ENCODE measurements at places on chromosomes 13 and 19.

DNA sequence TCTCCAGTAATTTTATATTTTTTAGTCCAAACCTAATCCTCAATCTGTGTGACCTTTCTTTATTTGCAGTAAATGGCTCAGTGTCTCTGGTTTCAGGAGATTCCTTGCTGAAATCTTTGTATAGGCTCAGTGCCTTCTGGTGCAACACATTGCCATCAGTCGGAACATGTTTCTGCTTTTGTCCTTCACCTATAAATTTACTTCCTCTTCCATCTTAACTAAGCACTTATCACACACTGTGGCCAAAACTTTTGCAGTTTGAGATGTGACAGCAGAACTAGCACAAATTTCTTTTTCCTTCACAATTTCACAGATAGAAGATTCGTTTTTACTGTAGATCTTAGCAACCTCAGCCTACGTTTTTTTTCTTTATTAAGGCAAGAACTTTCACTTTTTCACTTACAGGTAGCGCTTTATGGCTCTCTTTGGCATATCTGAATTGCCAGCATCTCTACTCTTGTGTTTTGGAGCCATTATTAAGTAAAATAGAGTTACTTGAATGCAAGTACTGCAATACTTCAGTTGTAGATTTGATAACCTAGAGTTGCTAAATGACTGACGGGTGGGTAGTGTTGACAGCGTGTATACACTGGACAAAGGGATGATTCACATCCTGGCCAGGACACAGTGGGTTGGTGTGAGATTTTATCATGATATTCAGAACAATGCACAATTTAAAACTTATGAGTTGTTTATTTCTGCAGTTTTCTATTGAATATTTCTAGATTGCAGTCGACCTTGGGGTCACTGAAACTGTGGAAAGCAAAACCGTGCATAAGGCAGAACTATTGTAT lies 44.3 kb downstream of the NDFIP2 start:
- no peak for DNase-seq

DNA sequence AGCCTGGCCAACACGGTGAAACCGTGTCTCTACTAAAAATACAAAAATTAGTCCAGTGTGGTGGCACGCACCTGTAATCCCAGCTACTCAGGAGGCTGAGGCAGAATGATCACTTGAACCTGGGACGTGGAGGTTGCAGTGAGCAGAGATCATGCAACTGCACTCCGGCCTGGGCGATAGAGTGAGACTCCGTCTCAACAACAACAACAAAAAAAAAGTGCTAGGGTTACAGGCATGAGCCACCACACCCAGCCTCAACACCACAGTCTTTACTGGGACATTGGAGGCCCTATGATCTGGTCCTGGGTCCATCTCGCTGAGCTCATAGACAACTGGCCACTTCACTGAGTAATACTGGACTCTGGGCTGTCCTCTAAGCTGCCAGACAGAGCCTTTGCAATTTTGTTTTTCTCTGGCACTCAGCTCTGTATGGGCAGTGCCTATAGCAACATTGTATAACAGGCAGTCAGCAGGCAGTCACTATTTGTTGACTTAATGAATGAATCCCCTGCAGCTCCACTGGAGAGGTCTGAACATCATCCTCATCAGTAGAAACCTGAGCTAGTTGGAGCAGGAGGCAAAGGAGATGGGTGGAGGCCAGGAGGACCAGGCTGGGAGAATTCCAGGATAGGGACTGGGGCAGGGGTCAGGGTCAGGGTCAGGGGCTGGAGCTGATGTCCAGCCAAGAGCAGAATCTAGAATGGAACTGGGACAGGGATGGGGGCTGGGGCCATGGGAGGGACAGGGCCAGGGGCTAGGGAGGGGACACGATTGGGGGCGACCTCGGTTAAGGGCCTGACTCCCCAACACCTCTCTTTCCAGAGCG lies 8.1 kb downstream of the BLOC1S3 start:
- DNase-seq, result no peak

DNA sequence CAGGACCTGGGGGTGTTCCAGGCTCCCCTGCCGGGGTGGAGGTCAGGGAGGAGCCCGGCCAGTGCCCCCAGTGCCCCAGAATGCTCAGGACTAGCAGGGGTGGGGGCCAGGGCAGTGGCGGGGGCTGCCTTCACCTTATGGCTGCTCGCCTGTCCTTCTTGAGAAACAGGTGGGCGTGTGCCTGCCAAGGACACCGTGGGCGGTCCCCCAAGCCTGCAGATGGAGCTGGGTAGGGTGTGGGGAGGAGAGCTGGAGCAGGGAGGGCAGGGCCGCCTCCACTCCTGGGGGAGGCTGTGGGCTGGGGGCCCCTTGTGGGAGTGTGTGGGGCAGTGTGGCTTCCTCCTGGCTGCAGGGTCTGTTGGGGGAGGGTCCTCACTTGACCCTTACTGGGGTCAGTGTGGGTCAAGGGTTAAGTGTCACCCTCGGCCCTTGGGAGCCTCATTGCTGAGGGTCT lies 160.1 kb downstream of the KDM4B start:
- DNase-seq, result no peak

DNA sequence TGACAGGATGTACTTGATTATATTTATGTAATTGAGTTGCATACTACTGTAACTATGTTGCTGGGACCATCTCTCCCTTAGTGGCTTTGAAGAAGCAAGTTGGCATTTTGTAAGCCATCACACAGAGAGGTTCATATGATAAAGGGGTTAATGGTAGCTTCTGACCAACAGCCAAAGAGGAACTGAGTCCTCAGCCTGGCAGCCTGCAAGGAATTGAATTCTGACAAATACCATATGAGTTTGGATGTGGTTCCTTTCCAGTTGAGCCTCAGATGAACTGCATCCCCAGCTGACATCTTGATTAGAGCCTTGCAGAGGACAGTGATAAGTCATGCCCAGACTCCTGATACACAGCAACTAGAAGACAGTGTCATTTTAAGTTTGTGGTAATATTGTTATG lies 8.6 kb upstream of the MYCBP2 start:
- no peak for DNase-seq

- DNase-seq, result no peak
These were observed 186.2 kb downstream of the PCDH9 start for GRCh38 chr13:67043901-67044300.

DNA sequence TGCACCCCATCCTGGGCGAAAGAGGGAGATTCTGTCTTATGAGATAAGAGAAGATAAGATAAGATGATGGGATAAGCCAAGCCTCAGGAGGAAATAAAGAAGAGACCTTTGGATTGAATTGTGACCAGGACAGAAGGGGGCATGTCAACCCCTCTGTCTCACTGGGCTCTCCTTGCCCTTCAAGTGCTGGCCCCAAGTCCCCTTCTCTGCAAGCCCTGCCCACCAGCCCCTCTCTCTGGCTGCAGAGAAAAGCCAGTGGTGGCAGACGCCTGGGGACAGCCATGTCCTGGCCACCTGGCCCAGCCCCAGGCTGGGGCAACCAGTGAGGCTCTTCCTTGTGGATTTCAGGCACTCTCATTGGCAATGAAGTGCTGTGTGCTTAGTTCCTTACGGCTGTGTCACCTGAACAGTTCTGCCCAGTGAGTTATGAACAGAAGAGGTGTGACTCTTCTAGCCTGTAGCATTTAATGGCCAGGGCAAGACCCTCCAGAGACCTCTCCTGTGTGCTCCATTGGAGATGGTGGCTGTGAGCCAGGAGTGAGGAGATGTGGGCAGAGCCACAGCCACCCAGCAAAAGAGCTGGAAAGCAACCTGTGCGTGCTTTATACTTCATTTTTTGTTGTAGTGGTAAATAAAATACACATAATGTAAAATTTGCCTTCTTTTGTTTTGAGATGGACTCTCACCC lies 6.1 kb upstream of the BTBD2 start:
- no peak for DNase-seq

DNA sequence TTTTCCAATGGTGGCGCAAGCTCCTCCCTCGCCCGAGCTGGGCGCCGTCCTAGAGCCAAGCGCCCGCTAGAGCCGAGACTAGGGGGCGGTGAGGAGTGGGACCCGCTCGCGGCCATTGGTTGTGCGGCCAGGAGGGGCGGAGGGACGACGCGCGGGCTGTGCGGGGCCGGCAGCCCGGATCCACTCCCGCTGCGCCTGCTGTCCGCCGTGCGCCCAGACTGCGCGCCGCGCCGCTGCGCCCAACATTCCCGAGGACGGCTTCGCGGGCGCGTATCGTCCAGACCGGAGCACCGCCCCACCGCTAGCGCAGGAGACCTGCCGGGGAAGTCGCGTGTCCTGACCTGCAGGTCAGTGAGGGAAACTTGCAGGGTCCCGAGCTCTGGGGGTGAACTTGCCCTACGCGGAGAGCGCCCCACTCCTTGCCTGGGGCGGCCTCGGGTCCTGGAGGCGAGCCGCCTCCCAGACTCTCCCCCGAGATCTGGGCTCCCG lies at the start of gene SERTM1:
Gene SERTM1 (plus strand): TSS at position 183 of the 489 bp plus-strand sequence. CDS start 21,059 bp downstream, outside the sequence.
- DNase-seq, result no peak

DNA sequence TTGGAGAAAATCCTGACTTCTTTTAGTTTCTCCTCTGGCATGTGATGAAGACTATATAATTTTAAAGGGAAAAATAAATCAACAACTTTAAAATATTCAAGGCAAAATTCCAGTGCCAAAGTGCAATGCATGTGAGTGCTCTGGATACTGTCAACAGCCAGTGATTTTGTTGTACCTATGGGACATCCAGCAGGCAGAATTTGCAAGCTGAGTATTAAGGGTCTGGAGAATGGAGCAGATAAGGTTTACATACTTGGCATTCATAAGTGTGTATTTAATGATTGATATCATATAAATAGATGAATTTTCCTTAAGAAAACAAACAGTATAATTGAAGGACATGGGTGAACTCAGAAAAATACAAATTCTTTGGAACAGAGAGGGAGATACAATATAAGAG lies 703.4 kb downstream of the GPC5 start:
- DNase-seq, result no peak

DNA sequence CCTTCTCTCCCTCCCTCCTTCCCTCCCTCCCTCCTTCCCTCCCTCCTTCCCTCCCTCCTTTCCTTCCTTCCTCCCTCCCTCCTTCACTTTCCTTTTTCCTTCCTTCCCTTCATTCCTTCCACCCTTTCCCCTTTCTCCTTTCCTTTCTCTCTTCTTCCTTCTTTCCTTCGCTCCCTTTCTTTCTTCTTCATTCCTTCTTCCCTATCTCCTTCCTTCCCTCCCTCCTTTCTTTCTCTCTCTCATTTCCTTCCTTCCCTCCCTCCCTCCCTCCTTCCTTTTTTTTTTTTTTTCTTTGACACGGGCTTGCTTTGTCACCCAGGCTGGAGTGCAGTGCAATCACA lies 105.5 kb downstream of the IER2 start:
- no peak for DNase-seq

GRCh38 chr13:37011002-37011401 lies 10.4 kb downstream of the EXOSC8 start:
- DNase-seq, result no peak

- DNase-seq, result no peak
These were observed 46.8 kb downstream of the ARHGEF7 start for GRCh38 chr13:111161601-111162600.

- no peak for DNase-seq
These were observed 827 bp downstream of the CKM start for GRCh38 chr19:45321848-45322247.

DNA sequence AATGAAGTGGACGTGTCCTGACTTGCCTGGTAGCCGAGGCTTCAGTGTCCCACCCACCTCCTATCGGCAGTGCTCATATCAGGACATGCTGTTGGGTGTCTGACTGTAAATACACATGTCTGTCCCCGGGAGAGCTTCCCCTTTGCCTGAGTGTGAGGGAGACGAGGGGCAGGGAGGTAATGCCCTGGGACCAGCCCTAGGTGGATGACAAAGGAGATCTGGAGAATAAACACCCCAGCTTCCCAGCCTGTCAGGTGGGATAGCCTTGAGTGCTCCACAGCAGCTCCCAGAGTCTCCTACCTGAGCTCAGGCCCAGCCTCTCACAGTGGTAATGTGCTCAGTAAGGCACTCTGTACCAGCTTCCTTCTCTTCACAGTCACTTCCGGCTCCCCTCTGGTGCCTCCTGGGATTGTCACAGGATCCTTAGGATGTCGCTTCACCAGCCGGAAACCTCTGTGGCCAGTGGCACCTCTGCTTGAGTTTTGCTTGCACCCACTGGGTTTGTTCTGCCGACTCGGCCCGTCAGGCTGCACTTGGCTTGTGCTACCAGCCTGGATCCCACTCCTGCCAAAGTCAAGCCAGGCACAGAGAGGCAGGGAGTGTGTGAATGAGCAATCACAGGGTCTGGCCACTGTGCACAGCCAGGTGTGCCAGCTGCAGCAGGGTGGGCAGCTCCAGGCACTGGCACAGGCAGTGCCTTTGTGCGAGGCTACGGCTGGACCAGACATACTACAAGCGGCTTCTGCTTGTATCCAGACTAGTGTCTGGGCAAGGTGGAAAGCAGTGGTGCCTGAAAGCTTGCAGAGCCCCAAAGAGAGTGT lies 54.4 kb upstream of the RGCC start:
- DNase-seq, result no peak

DNA sequence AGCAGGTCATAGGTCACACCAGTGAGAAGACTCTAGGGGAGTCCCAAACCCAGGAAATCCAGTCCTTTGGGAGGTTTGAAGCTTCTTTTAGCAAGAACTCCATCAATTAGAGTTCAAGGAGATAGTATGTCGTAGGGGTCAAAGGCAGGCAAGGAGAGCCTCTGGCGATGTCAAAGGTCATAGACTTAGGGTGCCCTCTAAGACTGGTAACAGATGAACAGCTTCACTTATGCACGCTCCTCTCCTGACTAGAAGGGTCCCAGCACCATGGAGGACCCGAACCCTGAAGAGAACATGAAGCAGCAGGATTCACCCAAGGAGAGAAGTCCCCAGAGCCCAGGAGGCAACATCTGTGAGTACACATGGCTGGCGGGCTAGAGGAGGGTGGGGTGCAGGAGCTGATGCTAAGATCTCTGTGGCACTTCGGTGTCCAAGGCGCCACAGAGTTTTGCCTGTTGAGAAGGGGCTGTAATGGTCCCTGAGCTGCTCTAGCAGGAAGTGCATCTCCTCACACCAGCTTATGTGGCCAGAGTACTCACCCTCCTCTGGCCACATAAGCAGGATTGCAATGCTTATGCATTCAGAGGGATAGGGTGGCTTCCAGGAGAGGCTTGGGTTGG lies 557 bp downstream of the ZNF576 start:
- no peak for DNase-seq

DNA sequence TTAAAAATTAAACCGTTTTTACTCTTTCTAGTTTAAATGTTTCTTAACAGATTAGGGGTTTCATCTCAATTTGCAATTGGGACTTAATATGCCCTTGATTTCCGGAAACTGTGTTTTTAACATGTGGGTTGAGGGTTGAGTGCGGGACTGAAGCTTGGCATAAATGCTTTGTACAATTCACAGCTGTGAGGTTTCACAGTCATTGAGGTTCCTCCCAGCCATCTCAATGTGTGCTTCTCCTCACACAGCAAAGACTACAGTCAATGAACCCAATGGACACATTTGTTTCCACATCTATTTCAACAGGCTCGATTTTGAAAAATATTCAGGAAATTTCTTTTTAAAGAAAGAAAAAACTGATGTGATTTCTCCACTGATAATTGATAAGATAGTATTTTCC lies 328.6 kb downstream of the TBC1D4 start:
- DNase-seq, result no peak

DNA sequence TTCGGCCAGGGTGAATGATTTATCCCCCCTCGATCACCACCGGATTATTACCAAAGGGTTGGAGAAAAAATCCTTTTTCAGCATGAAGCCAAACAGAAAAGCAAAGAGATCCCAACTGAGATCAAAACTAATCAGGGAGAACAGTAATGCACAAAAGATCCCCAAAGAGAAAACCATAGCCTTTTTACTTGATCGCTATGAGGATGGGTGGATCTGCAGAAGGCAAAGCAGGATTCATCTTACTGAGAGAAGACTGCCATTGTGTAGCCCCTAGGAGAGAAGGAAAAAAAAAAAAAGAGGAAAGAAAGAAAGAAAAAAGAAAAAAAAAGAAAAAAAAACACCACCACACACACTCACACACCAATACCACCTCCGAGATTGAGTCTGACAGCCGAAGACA lies at the start of gene FGF14:
Gene FGF14 (minus strand): TSS at position 283 of the 400 bp plus-strand sequence.
- DNase-seq, result no peak
